Mucosa of gallbladder (tissue), 1 donor: ENCODE measurements at places on chromosomes 6 and 20. TPM values are rescaled to one million over a fixed set of nuclear protein-coding genes. Genes with fewer than 3 reads are reported as not detected.
A peak's percentile ranks its signal among the peaks of the same experiment; 100 is the strongest.

DNA sequence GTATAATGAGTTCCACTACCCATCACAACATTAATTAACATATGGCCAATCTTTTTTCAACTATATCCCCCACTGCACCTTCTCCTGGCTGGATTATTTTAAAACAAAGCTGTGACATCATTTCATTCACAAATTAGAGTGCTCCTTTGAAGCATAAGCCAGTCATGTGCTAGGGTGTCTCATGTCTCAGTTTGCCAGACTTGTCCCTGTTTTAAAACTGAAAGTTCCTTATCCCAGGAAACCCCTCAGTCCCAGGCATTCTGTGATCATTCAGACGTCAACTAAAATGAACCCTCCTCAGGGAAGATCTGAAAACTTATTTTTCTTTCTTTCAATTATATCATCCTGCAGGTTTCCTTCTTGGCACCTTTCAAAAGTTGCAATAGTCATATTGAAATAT is 29.3 kb upstream of the LOC128125822 start:
- no peak for DNase-seq

DNA sequence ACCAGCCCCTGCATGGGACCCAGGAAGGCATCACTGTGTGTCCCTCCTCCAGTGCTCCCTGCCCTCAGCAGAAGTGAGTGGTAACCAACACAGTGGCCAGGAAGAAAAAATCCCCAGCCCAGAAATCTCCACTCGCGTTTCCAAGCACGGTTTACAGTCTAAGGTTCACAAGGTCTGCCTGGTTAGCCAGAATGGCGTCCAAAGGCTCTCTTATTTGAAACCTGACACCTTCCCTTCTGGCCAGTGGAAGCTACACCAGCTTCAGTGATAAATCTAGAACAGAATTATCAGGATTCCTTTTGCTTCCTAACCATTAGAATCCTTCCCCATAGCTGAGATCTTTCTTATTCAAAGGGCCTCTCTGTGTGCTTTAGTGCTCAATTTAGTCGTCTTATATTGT is 9.2 kb downstream of the LY86 start:
- DNase-seq: no peak

DNA sequence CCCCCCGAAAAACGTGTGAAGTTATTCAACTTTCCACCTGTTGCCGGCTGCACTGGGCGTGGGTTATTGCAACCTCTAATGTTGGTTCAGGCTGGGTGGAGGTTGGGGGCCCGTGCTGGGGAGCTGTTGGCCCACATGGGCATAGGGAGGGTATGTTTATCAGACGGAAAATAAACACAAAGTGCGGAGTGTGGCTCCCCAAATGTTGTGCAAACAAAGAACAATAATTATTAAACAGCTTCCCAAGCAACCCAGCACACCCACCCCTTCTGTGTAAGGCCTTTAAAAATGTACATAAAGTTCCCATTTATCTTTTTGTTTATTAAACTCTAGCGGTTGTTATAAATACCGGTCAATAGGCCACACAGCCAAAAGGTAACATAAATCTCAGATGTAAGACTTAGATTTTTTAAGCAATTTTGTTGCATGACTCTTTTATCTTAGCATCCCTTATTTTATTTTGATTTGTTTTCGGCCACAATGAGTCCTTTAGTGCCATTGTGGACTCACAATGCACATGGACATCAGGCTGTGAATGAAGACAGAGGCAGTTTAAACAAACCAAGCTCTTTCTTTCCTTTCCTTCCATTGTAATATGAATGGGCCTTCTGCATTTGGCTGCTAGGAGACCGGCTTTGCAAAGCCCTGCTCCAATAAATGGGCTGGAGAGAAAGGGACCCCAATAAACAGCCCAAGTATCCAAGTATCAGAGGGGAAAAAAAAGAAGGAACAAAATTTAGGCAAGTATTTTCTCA is 6.9 kb upstream of the DLL1 start:
- no peak for DNase-seq

DNA sequence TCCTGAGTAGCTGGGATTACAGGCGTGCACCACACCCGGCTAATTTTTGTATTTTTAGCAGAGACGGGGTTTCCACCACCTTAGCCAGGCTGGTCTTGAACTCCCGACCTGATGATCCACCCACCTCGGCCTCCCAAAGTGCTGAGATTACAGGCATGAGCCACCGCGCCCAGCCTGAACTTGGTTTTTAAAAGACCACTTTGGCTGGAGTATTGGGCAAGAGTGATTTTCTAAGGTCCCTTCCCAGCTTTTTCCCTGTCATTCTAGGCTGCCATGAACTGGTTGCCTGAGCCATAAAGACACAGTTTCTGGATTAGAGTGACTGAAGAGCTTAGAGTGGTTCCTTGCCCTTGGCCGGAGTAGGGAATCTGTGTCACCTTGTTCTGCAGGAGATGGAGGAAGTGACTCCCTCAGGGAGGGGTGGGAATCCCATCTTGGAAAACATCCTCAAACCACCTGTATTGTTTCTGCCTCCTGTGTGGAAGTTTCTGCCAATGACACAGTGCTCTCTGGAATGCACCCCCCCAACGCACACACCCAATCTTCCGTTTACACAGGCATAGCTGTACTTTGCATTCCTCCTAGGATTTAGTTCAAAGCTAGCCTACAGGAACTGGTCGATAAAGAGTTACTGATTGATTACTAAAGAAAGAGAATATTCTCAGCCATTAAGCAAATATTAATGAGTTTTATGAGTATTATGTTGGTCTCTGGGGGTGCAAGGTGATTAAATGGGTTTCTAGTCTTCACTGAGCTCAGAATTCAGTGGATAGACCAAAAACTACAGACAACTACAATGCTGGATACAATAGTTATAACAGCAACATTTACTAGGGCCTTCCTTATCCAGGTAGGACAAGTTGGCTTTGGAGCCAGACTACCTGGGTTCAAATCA is 18.2 kb downstream of the BCL2L1 start:
- peak; percentile 93 for DNase-seq

DNA sequence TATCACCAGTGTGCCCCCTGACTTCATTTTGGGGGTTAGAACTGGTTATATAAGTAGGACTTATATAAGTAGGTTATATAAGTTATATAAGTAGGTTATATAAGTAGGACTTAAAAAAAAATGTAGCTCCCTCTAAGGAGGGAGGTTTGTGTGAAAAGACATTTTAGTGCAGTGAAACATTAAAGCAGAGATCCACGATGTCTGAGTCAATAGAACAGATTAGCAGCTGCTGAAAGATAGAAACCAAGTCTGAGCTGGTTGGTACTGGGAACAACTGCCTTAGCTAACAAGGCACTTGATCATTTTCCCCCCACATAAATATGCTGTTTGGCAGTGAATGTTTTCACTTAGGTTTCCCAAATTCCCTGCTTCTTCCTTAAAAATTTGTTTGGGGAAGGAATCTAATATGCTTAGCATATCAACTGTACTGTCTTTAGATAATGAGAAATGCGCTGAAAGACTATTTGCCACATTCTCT is 2.1 kb upstream of the RPS12 start:
- DNase-seq: no peak

DNA sequence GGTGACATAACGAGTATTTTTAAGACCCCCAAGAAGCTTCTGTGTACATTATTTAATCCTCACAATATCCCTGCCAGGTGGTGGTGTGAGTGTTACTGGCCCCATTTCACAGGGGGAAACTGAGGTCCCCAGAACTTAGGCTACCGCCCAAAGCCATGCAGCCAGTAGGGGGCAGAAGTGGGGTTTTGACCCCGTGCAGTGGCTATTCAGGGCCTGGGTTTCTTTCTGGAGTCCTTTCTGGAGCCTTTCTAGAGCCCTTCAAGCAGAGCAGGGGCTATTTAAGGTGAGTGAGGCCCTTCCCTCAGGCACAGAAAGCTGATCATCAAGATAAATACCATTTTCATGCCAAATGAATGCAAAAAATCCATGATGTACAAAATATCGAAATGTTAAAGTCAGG is 59.0 kb downstream of the CTCFL start:
- DNase-seq: no peak

- no peak for DNase-seq
Observed at GRCh38 chr6:34595332-34596184, 39.4 kb upstream of the SPDEF start.

GRCh38 chr6:44487586-44487985 is 100.1 kb downstream of the CDC5L start:
- DNase-seq: no peak

Gene DSTN
- total RNA-seq: 738 TPM

Gene VWA7
- 18.5 TPM for total RNA-seq

GRCh38 chr6:85674604-85675003 is 31.9 kb upstream of the SYNCRIP start:
- DNase-seq: no peak

DNA sequence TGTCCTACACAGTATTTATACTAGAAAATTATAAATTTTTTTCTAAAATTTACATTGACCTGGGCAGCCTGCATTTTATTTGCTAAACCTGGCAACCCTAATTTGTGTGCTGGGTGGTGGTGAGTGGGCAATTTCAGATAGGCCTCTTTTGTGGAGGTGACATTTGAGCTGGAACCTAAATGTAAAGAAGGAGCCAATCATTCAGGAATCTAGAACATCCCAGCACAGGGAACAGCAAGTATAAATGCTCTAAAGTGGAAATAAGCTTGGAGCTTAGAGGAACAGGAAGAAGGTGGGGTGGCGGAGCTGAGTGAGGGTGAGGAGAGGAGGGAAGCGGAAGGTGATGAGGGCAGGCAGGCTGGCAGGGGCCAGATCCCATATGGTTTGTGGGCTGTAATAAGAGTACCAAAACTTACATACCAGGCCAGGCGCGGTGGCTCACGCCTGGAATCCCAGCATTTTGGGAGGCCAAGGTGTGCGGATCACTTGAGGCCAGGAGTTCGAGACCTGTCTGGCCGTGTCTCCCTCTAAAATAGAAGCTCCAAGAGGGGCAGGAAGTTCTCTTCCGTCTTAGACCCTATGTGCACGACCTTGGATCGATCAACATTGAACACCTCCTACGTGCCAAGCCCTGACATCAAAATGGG is 549 bp upstream of the CSE1L start:
- peak; percentile 25 for DNase-seq

DNA sequence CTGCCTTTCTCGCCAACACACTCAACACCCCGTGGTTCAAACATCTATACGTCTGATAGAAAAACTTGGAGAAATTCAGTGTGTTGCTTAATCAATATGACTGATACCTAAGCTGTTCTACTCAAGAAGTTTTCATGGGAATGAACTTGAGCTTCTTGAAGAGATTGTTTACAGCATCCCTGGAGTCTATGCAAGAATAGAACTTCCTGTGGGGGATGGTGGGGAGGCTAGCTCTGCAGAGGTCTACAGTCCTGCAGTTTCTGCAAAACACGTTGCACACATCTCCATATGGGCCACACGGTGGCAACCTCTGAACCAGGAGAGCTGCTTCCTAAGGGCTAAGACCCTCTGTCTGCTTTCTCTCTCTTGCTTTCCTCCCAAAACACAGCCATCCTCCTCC is 32.7 kb upstream of the FANCE start:
- no peak for DNase-seq

Gene PLA2G7
- total RNA-seq: 1.8 TPM

Gene THEMIS
- total RNA-seq: 2.8 TPM

Gene SLX4IP
- 11.3 TPM for total RNA-seq

DNA sequence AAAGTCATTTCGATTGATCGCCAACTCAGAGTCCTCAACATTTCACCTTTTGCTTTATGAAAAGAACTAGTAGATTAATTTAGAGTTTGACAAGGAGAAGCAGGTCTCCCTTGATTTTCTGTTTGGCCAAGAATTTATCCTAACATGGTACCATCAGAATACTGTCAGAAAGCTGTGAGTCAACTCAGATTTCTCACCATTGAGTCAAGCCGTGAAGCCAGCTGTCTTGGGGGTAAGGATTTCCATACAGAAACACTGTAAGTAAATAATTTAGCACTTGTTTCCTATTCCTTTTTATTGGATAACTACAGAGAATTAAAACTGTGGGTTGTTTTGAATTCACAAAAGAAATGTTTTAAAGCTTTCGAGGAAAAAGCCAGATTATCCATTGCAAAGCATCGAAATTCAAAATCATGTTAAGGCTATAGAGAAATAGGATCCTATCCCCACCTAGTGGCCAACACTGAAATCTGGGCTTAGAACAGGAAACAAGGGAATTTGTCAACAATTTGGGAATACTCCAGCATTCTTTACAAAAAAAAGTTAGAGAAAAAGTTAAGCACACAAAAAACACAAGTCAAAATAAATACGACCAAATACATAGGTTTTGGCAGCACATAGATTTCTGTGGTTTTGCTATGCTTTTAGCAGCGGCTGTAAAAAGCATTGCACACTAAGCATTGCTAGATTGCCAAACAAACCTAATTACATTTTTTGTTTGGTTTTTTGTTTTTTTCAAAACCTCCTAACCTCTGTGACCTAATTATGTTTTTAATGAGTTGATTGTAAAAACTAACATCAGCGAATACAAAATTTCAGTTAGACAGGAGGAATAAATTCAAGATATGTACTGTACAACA is 44.2 kb downstream of the COL11A2 start:
- no peak for DNase-seq

- peak; percentile 32 for DNase-seq
Observed at GRCh38 chr6:142301651-142302391, at the start of gene ADGRG6. Gene ADGRG6 (plus strand): TSS chr6:142302007. CDS start chr6:142302330, 323 bp downstream.

GRCh38 chr20:40326784-40327183 is 362.3 kb downstream of the MAFB start:
- no peak for DNase-seq

- no peak for DNase-seq
Observed at GRCh38 chr20:10893321-10893720, 219.5 kb upstream of the JAG1 start.

DNA sequence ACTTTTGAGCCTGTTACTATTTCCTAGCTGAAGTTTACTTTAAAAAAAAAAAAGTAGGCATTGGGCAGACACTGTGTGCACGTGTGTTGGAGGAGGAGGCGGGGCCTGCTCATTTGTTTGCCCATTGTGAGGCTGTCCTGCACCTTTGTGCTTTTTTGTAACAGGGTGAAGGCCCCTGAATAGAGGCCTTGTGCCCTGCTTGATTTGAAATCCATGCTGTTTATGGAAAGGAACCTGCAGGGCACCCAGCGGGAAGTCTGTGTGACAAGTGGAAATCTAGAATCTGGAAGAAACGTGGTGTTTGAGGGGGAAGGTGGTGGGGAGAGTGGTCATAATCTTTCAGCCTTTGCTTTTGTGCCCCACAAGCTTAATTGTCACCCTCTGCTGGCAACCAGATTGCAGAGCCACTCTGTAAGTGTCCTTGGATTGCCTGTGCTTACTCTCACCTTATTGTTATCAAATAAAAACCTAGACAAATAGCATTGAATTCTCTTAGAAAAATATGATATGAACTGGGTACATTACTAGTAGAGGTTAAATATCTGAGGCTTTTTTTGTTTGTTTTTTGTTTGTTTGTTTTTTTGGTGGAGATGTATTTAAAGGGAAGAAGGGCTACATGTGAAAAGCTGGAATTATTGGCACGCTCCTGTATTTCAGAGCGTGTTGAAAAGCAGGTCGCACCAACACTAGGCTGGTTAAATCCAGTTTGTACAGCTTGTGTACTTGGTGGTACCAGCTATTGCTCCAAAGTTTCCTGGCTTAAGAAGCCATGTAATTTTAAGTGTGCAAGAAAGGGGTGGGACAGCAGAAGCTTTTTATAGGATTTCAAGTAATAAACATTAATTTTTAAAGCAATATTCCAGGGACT is 156.3 kb downstream of the ARID1B start:
- DNase-seq: peak; percentile 66

Gene CCN6
- total RNA-seq: not detected

Gene LY6G6C
- total RNA-seq: not detected

- DNase-seq: no peak
Observed at GRCh38 chr6:44253307-44254101, 3.8 kb downstream of the SLC35B2 start.

GRCh38 chr20:63342561-63343459 is 18.3 kb downstream of the CHRNA4 start:
- no peak for DNase-seq

Gene GDAP1L1
- not detected for total RNA-seq

GRCh38 chr20:38091441-38092216 is 58.1 kb downstream of the RPRD1B start:
- no peak for DNase-seq

GRCh38 chr20:1003920-1004697 is 2.0 kb upstream of the RSPO4 start:
- DNase-seq: no peak
